ENCODE measurements at places on chromosomes 3 and 15.

GRCh38 chr3:128348805-128349531, 117.7 kb downstream of the DNAJB8 start:
- no peak for DNase-seq

- no peak for DNase-seq
Measured at GRCh38 chr15:52162260-52162659, 28.9 kb downstream of the GNB5 start.

GRCh38 chr3:187788984-187789857, 44.0 kb upstream of the BCL6 start:
- DNase-seq, result no peak

- DNase-seq, result no peak
Measured at GRCh38 chr15:57824186-57824585, 117.7 kb downstream of the POLR2M start.

DNA sequence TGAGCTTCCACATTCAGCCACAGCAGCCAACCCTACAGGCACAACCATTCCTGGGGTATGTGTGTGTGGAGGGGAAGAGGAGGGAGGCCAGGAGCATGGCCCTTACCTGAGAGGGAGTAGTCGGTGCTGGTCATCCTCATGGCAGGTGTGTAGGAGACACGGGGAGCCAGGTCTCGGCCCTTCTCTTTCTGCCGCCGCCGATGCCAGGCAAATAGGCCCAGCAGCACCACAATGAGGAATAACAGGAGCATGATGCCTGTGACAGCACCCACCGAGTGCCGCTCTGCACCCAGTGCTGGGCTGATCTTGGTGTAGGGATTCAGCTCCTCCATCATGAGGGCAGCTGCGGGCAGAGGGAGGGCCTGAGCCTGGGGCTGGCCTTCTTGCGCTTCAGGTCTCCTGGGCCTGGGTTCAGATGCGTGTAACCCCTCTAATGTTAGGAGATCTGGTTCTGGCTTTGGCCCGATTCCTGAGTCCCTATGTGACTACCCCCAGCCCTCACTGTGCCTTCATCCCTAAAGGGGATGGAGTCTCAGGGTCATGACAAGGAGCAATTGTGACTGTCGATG, 44.4 kb downstream of the RAB11A start:
- DNase-seq, result no peak

DNA sequence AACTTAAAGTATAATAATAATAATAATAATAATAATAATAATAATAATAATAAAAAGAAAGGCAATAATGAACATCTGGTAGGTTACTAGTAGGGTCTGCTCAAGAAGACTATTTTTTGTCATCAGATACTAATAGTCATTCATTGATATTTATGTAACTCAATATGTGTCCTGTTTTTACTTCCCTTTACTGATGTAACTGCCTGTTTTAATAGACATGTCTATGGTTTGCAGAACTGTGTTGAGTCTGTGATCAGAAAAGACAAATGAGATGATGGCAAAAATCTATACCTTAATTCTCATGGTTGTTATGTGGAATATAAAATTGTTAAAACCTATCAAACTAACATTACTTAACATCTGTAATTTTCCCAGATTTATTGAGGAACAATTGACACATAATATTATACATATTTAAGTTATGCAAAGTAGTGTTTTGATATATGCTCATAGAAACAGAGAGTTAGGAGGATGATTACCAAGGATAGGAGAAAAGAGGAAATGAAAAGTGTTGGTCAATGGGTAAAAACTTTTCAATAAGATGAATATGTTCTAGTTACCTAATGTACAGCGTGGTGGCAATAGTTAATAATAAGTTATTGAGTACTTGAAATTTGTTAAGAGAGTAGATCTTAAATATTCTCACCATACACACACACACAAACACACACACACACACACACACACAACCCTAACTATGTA, 699.4 kb downstream of the ZPLD1 start:
- DNase-seq, result no peak

DNA sequence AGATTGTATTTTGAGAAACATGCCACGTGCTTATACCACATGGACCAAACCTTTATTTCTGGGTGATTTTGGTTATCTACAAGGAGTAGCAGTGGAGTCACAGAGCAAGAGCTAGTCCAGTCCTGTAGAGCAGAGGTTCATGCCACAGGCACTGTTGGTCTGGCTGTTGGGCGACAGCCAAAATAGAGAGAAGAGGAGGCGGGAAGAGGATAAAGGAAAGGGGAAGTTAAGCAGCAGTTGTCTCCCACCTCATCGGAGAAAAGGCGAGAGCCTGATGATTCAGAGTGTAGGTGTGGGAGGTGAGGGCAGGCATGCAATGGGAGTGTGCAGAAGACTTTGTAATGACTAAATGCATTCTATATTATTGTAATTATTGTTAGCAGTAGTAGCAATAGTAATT, 237.5 kb upstream of the ROPN1 start:
- no peak for DNase-seq

- no peak for DNase-seq
Measured at GRCh38 chr3:97938444-97938843, 33.8 kb downstream of the RIOX2 start.

DNA sequence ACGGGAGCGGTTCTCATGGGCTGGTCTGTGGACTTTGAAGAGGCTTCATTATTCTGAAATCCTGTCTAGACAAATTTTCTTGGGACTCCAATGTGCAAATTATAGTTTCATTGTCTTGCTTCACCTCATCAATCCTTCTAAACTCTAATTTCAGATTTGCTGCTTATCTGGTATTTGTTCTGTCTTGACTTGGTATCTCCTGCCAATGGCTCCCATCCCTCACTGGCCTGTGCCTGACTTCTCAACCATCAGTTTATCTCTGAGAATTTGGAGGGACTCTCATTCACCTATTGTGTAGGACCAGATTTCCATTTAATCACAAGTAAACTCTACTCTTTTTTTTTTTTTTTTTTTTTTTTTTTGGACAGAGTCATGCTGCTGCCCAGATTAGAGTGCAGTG, 960.2 kb upstream of the NR2F2 start:
- DNase-seq, result no peak

GRCh38 chr15:60678632-60679031, 199.7 kb upstream of the ICE2 start:
- peak; percentile 68 for DNase-seq

DNA sequence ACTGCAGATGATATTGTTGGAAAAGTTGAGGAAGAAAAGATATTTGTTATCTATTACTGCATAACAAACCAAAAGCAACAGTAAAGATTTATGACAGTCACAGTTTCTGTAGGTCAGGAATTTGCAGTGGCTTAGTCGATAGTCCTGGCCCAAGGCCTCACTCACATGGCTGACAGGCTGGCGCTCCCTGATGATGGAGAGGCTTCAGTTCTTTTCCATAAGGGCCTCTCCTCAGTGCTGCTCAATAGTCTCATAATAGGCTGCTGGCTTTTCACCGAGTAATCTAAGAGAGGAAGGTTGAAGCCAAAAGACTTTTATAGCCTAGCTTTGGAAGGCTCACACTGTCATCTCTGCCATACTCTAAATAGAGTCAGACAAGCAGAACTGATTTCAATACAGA, 17.7 kb downstream of the IREB2 start:
- no peak for DNase-seq

GRCh38 chr3:9013782-9014563, 50.7 kb upstream of the RAD18 start:
- DNase-seq, result no peak

DNA sequence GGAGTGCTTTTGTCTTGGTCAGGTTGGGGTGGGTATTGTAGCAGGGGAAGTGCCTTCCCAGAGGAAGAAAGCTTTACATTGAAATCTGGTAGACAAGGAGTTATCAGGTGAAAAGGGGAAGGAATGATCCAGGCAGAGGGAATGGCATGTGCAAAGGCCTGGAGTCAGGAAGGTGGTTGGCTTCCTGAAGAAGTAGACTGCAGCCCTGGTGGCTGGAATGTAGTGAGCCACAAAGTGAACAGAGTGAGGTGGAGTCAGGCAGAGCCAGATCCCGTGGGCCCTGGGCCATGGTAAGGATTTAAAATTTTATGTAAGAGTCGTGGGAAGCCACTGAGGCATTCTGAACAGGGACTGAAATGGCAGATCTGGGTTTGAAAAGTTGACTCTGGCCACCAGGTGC, 58.3 kb downstream of the RAB11A start:
- DNase-seq, result no peak

GRCh38 chr15:69719527-69720240, 267.1 kb downstream of the RPLP1 start:
- no peak for DNase-seq

DNA sequence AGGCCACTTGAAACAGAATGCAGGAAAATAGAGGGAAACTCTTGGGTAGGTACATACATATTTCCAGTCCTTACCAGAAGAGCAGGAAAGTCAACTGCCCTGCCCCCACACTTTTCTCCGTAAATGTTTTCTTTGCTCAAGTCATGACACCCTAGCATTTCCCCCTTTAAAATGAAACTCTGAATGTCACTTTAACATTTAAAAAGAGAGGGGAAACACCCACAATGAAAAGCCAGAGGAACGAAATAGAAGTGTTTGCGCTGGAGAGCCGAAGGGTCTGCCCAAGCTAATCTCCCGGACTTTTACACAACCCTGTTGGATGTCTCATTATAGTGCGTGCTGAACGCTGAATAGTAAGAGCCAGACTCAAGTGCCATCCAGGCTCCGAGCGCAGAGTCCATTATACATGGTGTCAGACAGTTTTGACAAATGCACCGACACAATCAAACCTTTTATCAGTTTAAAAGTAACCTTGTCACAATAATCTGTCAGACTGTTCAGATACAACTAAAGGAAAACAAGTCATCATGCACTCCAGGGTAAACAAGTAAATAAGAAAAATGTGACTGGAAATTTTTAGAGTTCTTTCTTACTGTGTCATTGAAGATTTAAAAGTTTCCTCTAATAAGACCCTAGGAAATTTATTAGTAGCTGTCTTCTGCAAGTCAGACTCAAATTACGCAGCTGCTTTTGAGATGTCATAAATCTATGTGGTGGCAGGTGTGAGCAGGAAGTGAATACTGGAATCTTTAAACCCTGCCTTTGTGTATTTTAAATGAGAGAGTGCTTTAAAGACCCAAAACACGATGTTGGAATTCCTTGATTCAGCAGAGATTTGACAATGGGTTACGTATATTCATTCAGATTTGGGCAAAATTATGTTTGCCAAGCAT, 159.8 kb downstream of the RBMS3 start:
- peak; percentile 49 for DNase-seq

DNA sequence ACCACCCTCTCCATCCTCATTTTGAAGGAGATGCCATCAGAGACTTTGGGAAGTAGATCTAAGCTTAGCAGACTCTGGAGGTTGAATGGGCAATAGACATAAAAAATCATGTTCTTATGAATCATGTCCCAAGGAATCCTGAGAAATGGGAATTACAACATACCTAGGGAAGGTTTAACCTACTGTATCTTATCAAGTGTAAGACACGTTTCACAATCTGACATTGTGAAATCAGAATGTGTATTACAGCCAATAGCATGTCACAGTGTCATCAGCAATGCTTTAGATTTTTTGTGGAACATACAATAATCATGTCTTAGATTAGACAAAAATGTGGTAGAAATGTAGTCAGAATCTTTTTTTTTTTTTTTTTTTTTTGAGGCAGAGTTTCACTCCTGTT, 332.4 kb upstream of the TLE3 start:
- DNase-seq, result no peak

- DNase-seq, result peak; percentile 79
Measured at GRCh38 chr3:79767905-79768267, at the start of gene ROBO1. Gene ROBO1, minus strand, starts transcription at chr3:79767998.

- DNase-seq, result peak; percentile 45
Measured at GRCh38 chr3:21795152-21795837, 44.3 kb upstream of the ZNF385D start.

DNA sequence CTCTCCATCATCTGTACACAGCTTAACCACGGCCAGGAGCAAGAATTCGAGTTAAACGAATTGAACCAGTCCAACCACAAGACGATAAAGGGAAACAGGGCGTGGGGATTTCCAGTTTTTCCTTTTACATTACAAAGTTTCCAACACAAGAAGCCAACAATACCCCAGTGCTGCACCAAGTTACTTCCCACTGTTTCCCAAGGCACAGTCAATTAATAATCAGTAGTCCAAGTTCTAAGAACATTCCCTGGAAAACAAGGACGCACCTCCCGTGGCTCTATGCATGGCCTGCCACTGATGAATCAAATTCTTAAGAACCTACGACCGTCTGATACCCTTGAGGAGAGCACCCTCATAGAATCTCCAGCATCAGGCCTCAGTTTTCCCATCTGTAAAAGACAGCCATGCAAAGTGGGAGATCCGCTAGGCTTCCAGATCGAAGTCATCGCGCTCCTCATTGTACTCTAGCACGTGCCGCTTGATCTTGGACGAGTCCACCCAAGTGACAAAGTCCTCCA, 774 bp downstream of the IMP3 start:
- no peak for DNase-seq

GRCh38 chr15:40925863-40926658, 3.1 kb upstream of the DLL4 start:
- peak; percentile 45 for DNase-seq

- no peak for DNase-seq
Measured at GRCh38 chr3:99638167-99638948, at the start of gene COL8A1. Gene COL8A1, plus strand, starts transcription at chr3:99638594. Its CDS starts 152,089 bp downstream, at chr3:99790683.

DNA sequence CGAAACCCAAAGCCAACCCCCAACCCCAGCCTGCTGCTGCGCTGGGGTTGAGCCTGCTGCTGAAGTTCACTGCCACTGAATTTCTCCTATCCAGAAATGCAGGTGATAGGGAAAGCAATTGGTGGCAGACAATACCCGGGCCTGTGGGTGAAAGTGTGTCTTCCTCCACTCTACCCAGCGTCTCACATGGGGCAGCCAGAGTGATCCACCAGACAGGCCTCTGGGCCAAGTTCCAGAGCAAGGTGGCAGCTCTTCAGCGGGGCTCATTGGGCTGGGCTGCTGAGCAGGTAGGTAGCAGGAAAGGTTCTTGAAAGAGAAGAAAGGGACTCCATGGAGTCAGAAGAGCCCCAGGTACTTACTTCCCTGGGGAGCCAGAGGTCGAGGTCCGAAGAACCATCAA, 6.0 kb downstream of the ADCY5 start:
- DNase-seq, result no peak

GRCh38 chr15:99473981-99474906, 91.5 kb upstream of the MEF2A start:
- no peak for DNase-seq

GRCh38 chr3:157370867-157371266, 65.8 kb upstream of the PTX3 start:
- DNase-seq, result no peak

- DNase-seq, result no peak
Measured at GRCh38 chr3:132160198-132160597, 125.4 kb upstream of the CPNE4 start.

DNA sequence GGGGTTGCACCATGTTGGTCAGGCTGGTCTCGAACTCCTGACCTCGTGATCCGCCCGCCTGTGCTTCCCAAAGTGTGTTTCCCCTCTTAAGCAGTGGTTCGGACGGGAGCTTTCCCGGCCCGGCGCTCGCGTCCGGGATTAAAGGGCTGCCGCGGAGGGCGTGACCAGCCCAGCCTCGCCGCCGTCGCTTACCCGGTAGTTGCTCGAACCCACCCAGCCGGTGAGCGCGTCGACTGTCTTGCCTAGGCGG, 513 bp downstream of the CLASP2 start:
- peak; percentile 51 for DNase-seq

DNA sequence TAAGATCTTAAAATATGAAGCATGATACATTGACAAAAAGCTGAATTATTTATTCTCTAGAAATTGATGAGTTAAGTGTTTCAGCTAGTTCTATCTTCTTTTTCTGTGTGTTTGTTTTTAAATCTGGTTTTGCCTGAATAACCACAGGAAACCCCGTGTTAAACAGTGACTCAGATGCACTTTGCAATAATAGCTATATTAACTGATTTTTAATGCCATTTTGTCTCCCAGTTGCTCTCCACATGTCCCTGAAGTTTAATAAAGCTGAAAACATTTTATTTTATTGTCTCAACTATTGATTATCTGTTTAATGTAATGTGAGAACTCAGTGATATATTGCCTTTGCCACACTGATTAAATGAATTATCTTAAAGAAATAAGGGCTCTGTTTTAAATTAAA, 42.8 kb upstream of the ROBO1 start:
- no peak for DNase-seq
